ENCODE measurements at places on chromosomes 11 and 22.

DNA sequence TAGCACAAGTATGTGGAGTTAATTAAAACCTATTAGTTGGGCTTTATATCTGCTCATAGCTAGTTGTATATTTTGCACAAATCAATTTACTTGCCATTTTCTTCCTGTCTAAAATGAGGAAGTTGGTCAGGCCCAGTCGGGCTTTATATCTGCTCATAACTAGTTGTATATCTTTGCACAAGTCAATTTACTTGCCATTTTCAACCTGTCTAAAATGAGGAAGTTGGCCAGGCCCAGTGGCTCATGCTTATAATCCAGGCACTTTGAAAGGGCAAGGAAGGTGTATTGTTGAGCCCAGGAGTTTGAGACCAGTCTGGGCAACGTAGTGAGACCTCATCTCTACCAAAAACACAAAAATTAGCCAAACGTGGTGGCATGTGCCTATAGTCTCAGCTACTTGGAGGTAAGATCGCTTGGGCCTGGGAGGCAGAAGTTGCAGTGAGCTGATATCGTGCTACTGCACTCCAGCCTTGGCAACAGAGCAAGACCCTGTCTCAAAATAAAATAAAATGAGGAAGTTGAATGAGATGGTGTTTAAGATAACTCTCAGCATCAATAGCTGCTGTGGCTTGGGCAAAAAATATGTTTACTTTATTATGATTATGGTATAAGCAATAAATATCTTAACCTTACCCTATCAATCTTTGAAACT, 1558.6 kb upstream of the RAG2 start:
- no peak for DNase-seq

DNA sequence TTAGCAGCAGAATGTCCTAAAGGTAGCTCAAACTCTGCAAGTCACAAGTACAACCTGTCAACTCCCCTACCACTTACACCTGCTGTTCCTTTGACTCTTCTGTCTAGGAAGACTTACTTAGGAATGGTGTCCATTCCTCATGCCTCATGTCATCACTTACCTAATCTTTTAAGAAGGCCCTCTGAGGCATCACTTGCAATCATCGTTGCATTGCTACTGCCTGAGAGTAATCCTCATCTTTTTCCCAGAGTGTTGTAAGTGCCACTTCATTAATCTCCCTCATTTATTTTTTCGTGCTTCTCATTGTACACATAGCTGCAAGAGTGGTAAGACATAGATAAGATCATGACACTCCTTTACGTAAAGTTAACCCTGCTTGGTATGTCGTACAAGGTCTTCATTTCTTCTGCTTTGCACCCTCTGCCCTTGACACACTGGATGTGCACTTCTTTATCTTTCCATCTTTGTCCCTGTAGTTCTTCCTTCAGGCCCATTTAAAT, 54.6 kb downstream of the SFI1 start:
- DNase-seq, result no peak

- no peak for DNase-seq
These were observed 90.9 kb downstream of the RRAS2 start for GRCh38 chr11:14267861-14268635.

GRCh38 chr11:68008381-68009337, 1.5 kb upstream of the ALDH3B1 start:
- no peak for DNase-seq

DNA sequence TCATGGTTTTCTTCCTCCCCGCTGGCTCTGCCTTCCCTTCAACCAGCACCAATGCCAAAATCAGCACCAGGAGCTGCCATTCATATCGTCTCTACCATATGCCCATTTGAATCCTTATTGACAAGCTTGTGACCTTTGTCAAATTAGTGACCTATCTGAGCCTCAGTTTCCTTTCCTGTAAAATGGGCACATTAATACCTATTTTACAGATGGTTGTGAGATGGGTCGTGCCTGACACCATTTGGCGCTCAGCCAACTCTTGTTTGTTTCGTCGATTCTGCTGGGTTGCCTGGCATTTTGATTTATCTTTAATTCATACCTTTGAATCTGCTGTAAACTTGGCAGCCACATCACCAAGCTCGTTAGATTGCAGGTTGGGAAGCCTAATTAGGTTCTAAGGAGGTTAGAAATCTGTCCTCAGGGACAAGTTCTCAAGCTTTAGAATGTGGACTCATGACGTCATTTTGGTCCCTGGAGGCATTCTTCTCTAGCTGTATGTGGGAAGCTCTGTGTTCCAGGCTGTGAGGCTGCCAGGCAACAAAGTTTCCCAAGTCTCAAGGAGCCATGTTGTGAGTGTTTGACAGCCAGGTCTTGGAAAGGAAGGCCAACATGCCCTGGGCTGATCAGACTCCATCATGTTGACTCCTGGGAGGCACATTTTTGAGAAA, 61.0 kb downstream of the RPS6KA4 start:
- no peak for DNase-seq

GRCh38 chr11:134068829-134069425, at the start of gene JAM3:
TSS of gene JAM3 (plus strand) at chr11:134069072. CDS start at chr11:134069084, 12 bp downstream.
- DNase-seq, result peak; percentile 49

DNA sequence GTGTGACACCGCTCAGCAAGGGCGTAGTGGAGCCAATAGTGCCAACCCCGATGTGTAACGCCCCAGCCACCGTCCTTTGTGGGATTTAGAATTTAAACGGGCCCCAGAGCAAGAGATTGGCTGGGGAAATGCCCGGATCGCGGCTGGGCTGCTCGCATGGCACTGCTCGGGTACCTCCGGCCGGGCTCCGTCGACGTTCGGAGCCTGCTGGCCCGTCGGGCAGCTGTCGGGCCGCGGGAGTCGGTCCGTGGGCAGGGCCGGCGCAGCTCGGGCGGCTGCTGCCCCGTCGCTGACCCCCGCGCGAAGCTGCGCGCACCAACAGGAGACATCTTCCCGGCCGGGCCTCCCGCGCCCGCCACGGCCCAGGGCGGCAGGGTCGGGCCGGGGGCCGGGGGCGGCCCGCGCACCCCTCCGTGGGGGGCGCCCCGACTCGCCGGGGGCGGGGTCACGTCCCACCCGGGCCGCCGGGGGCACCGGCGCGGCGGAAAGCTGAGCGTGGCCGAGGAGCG, 1.3 kb upstream of the KDM2A start:
- no peak for DNase-seq

DNA sequence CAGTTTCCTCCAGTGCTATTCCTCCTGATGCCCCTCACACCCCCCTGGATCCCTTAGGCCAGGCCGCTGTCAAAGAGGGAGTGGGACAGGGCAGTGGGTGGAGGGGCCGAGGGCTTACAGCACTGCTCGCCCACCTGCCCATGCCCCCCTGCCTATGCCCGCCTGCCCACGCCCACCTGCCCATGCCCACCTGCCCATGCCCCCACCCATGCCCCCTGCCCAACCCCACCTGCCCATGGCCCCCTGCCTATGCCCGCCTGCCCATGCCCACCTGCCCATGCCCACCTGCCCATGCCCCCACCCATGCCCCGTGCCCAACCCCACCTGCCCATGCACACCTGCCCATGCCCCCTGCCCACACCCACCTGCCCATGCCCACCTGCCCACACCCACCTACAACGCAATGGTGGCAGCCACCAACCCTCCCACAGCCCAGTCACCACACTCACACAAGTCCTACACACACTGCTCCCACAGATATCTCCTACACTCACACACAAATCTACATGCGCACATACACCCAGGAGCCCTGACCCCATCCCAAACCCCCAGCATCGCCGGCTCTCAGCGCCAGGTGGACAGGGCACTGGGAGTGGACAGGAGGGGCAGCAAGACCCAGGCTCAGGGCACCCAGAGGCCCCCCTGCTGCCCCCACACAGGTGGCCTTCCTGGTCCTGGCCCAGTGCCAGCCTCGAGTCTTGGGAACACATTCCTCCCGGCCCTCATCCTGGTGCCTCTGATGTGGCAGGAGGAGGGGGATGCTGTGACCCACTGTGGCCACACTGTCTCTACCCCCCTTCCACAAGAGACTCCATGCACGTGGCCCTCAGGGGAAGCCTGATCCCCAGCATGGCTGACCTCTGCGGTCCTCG, 61.8 kb downstream of the CYTH4 start:
- no peak for DNase-seq

DNA sequence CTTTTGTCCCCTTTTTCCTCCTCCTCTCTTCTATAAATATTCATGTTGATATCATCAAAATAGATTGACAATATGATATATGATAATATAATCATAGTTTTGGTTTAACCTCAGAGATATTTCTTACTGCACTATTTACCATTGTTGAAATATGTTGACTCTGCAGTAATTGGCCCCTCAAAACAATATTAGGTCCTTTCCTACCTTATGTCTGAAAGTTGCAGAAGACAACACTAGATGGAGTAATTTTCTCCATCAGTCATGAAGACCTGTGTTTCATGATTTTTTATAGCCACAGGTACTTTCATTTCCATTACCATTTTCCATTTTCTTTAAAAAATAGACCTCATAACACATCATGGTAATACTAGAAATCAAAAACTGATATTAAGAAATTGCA, 284.4 kb downstream of the LUZP2 start:
- no peak for DNase-seq

DNA sequence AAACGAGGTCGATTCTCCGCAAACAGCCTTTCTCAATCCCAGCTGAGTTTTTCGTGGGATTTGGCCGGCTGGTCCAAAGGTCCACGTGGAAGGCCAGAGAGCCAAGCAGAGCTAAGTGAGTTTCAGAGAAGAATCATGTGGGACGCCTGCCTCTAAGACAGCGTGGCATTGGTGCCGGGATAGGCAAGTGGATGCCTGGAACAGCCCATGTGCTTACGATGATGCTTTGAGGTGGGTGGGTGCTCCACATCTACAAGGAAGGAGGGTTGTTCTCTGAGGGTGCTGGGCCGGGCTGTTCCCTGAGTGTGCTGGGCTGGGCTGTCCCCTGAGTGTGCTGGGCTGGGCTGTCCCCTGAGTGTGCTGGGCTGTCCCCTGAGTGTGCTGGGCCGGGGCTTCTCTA, 41.4 kb downstream of the MUC2 start:
- DNase-seq, result no peak

- DNase-seq, result peak; percentile 35
These were observed 1.1 kb downstream of the CDC42EP1 start for GRCh38 chr22:37561212-37562048.

DNA sequence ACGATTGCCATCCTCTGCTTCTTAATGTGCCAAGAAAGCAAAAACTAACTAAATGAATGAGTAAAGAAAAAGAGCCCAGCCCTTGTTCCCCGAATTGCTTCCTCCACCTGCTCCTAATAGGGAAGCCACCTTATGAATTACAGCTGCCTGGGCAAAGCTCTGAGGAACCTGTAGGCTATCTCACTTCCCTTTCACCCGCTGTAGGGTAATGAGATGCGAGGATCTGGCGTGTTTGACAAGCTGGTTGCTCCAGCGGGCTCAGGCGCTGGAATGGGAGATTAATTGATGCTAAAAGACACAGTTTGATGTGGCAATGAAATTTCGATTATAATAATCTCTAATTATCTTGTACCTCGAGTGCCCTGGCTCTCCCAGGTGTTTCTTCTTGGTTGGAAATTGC, 256.4 kb downstream of the NTM start:
- no peak for DNase-seq

DNA sequence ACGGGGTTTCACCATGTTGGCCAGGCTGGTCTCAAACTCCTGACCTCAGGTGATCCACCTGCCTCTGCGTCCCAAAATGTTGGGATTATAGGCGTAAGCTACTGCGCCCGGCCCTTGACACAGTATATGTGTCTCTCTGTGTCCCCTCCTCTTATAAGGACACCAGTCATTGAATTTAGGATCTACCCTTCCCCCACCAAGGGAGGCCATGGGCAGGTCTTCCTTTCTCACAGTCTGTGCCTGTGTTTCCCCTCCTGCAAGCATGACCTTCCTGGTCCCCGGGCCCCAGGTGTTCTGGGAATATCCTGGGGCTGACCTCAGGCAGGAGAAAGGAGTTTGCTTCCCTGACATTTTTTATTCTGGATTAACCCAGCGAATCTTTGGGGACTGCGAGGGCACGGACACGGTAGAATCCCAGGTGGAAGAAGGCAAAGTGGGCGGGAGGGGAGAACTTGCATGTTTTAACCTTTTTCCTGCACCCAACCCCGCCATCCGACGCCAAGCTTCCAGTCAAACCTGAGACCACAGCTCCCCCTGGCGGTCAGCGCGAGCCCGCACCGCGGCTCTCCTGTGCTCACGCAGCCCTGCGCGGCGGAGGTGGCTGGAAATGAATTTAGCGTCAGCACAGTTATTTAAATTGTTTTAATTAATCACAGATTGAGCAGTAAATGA, 42.1 kb upstream of the ISX start:
- no peak for DNase-seq

DNA sequence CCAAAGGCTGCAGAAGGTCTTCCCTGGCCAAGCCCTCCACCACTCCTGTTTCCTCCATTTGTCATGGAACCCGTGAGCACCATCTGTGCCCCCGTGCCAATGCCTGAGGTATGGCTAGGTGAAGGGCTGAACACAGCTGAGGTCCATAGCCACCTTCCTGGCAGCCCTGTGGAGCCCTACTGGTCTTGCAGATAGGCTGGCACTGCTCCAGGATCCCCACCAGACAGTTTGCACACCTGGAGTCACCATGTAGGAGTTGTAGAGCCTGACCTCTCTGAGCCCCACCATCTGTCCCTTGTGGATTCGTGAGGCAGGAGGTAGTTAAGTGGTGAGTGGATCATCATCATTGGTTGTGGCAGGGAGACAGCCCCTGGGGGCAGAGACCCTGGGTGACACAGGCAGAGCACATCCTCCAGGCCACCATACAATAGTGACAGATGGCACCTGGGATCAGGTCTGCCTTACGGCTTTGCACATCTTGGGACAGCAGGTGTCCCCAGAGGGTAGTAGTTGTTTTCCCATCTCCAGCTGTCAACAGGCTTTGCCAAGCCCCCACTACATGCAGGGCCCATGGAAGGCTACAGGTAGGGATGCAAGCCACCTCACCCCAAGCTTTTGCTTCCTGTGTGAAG, 52.5 kb upstream of the SUSD2 start:
- DNase-seq, result no peak
